ENCODE measurements at places on chromosomes 6 and 20.

GRCh38 chr6:155079985-155080452 lies 84.9 kb downstream of the TIAM2 start:
- no peak for DNase-seq

GRCh38 chr6:72553531-72554511 lies 68.0 kb upstream of the KCNQ5 start:
- DNase-seq: no peak

DNA sequence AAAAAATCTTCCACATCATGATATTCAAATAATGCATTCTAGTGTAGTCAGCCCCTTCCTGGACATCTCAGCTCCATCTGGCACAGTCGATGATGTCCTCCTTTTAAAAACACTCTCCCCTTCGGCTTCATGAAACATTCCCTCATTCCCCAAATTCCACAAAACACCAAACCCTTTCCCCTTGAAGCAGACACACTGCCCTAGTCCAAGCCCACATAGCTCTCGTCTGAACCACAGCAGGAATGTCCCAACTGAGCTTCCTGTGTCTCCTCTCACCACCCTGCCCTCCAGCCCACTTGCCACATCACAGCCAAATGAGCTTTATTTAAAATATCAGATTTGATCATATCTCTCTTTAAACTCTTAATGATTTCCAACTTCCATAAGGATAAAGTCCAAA lies 106.4 kb upstream of the CARMIL1 start:
- no peak for DNase-seq

DNA sequence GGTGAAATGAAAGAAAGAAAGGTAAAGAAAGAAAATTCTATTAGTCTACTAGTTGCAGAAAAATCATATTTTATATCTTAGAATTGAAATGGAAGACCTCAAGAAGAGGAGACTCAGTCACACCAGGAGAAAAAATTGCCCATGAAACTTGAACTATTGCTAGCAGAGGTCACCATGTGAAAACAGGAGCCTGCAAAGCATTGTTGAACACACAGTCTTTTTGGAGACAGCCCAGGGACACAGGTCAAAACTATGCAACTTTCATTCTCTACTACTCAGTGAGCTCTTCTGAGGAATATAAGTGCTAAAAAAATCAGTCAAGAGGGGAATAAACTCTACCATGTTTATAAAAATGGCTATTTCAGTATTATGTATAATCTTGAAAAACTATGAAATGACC lies 89.8 kb upstream of the TENT5A start:
- DNase-seq: no peak

DNA sequence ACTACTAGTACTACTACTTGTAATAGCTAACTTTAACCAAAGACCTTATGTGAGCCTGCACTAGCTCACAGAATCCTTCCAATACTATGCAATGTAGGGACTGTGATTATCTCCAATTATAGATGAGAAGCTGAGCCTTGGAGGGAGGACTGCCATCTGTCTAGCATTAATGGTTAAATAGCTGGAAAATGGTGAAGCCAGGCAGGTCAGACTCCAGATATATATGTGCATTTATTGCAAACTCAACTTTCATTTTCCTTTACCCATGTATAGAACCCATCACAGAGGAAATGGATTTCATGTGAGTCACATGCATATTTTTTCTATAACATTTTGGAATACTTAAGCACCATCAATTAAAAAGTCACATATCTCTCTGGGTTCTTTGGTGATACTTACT lies 229.9 kb downstream of the BCAS1 start:
- no peak for DNase-seq

- no peak for DNase-seq
Observed at GRCh38 chr20:57744206-57744605, 34.4 kb upstream of the PMEPA1 start.

DNA sequence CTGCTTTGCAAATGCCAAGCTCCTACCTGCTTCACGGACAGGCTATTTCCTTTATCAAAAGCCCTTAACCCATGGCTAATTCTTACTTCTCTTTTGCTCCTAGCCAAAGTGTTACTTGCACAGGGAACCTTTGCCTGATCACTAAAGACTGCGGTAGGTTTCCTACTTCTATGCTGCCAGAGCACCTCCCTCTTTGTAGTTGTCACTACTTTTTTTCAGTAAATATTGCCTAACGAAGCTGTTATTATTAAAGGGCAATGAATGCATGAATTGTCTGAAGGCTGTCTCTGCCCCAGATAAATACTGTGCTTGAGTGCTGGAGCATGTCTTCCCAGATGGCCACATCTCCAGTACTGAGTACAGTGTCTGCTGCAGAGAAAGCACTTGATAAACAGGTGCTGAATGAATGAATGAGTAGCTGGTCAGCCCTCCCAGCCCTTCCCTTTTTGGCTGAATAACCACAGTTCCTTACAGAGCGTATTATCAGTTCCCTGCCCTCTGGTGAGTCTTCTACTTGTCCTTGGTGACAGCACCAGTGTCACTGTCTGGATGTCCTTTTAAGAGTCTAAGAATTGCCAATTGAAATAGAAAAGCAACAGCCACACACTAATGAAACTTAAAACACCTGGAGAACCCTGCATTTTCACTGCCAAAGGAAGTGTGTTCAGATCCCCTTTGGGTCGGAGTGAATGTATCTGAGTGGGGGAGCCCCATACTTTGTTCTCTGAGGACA lies 73.6 kb upstream of the TRAF3IP2 start:
- DNase-seq: no peak

DNA sequence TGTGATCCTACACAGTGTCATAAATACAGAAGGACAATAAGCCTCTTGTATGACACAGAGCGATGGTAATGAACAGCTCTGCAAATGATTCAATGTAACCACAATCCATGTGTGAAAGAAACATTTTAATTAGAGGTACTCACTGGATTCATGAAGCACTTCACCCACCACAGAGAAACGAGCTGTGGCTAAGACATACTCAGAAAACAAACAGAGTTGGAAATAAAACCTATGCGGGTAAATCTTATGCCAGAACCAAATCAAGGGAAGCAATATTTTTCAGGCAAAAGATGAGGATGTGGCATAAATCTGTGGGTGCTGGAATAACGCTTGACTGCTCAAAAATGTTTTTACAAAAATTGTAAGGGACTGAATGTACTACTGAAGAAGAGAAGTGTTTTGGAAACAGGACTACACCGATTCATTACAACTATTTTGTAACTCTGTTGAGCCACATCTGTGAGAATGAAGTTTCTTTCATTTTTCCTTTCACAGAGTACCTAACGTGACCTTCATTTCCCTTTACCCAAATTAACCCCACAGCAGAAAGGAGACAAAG lies 112.1 kb downstream of the WDR27 start:
- DNase-seq: no peak

- peak; percentile 27 for DNase-seq
Observed at GRCh38 chr6:27091661-27092315, 155.7 kb upstream of the PRSS16 start.

DNA sequence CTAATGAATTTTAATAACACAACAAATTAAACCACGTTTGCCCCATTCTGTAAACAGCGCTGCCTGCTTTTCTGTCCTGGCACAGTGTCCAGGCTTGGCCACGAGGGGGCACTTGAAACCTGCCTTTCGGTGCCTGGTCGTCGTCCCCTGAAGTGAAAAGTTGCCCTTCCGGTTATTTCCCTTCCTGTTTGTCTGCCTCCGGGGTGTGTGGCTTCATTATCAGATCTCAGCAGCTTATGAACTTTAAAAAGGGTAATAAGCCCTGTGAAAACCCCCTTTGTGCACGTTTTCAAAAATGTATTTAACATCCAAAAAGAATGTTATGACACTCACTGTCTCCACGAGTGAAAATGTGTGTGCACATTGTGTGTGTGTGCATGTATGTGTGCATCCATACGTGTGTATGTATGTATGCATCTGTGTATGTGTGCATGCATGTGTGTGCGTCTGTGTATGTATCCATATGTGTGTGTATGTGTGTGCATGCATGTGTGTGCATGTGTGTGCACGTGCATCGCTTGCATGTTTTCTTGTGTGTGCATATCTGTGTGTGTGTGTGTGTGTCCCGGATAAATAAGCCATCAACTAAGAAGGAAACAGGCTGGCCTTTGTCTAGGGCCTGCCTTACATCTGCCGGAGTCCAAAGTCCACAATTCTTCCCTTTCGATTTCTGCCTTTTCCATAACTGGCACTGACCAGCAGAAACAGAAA lies 358.4 kb downstream of the THBS2 start:
- DNase-seq: peak; percentile 56

- DNase-seq: no peak
Observed at GRCh38 chr6:76495909-76496308, 423.4 kb upstream of the IMPG1 start.

GRCh38 chr20:37789408-37789807 lies 95.6 kb downstream of the CTNNBL1 start:
- no peak for DNase-seq

DNA sequence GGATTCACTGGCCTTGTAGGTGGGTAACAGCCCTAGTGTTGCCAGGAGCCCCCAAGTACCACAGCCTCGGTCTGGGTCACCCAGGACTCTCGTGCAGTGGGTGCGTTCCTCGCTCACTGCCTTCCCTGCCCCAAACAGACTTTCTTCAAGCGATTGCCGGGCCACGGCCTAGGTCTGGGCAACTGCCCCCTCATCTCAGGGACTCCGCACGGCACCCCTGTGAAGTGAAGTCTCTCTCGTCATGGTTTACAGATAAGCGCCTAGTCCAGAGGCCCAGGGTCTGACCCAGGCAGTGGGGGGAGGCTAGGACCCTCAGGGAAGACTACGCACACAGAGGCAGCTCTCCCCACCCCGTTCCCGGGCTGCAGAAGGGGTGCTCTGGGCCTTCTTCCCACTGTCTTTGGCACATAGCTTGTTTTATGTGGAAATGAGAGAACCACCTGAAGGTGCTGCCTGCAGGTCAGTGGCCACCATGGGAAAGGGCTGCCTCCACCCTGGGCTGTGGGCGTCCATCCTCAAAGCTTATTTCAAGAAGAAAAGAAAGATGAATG lies 220.8 kb downstream of the ERMARD start:
- DNase-seq: no peak
